Foreskin keratinocyte (primary cell): ENCODE measurements at places on chromosomes 12 and 14. TPM values are rescaled to one million over a fixed set of nuclear protein-coding genes. Genes with fewer than 3 reads are reported as not detected.

DNA sequence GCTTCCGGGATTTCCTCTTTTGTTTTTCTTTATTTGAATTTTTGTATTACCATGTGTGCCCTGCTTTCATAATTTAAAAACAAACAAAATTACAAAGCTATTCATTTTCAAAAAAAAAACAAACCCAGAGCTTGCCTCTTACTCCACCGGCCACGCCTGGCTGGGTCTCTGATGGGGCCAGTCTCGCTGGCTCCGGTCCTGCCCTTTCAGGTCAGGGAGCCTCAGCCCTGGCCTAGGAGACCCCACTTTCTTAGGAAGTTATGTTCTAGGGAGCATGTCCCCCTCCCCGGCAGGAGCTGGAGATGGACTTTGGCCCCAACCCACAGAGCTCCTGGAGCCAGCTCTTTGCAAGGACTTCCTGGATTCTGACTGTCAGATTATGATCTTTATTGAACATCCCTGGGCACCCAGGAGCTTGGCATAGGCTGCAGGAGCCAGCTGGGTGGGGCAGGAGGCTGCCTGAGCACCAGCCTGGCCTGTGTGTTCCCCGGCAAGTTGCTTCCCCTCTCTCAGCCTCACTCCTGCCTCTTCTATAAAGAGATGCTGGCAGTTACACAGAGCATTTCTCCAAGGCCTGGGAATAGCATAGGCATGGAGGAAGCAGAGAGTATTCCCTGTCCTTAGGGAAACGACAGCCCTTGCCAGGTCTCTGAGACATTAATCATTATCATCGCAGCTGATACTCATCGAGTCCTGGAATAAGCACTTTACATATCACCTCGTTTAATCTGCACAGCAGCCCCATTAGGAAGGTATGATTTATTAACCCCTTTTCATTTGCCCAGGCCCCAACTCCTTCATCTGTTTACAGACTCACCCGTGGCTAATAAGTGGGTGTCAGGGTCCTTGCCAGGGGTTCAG, 3.5 kb downstream of the DEGS2 start:
- DNase-seq = no peak

The KRT3 gene
- total RNA-seq = not detected in 2 replicates

The GNB3 gene
- 2.1 and 2.9 TPM in 2 replicates for total RNA-seq

- no peak for DNase-seq
These were observed 35.2 kb upstream of the CLIP1 start for GRCh38 chr12:122457627-122458026.

The KLRB1 gene
- total RNA-seq = not detected in 2 replicates

The PTGR2 gene
- 8.1 and 8.3 TPM in 2 replicates for total RNA-seq

DNA sequence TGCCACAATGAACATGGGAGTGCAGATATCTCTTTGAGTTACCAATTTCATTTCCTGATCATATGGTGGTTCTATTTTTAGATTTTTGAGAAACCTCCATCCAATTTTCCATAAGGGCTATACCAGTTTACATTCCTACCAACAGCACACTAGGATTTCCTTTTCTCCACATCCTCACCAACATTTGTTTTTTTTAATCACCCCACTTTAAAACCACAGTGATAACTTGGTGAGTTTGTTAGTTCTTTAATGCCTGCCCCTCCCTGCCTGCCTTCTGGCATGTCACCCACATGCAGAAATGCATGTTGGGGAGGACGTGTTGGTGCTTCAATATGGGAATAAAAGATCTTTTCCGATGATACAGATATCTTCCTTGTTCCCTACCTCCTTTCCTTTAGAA, 167.9 kb downstream of the CAND1 start:
- DNase-seq = no peak

DNA sequence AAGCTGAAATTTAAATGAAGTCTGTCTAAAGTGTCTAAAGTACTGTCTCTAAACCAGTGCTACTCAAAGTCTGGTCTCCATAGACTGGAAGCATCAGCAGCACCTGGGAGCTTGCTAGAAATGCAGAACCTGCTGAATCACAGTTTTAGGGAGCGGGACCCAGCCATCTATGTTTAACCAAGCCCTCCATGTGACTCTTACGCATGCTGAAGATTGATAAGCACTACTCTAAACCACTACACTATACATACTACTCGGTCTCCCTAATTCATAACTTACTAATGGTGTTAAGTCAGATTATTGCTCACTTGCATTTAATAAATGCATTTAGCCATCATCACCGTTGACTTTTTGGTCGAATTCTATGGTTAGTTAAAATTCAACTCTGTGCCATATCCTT, 88.8 kb downstream of the SLC25A21 start:
- DNase-seq = no peak

DNA sequence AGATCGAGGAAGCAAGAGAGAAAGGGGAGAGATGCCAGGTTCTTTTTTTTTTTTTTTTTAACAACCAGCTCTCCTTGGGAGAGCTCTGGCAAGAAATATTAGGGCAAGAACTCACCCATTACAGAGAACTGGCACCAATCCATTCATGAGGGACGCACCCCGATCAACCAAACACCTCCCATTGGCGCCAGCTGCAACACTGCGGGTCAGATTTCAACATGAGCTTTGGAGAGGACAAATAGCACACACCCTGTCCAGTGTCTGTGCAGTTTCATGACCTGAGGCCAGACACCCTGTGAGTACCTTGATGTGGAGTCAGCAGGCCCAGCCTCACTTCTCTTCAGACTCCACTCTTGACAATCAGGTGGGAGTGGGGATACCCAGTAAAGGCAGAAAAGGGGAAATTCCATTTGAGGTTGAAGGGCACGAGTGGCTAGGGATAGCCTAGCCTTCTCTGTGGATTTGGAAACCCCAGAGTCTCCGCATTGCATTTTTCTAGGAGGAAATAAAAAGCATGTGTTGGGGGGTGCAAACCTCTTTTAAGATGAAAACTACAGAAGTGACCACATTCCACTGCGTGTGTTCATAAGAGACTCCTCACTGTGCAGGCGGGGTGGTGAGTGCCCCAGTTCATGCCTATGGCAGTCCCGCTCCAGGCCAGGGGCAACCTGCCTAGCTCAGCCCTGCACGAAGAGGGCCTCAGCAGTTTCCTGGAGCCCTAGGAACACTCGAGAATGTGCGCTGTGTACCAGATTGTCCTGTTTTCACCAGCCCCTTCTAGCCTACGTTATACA, 42.4 kb upstream of the GPATCH2L start:
- no peak for DNase-seq

The ANO2 gene
- not detected in 2 replicates for total RNA-seq

The RNASE2 gene
- not detected in 2 replicates for total RNA-seq

DNA sequence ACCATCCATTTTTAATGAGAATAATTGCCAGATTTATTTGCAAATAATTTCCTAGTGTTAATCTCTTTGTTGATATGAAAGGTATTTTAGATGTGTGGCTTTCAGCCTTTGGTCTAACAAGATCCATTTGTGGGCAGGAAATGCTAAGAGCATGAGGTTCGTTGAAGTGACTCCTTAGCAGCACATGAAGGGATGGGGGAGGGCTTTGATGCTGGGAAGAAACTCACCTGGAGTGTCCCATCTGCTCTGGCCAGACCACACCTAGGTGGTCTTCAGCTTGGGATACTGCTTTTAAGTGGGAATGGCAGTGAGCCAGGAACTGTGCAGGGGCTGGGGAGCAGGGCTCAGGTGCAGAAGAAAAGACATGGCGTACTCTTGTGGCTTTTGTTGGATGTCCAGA, 13.6 kb downstream of the SFSWAP start:
- DNase-seq = no peak

The SYT1 gene
- 0.74 and 1.7 TPM in 2 replicates for total RNA-seq

- no peak for DNase-seq
These were observed 2.3 kb downstream of the JDP2 start for GRCh38 chr14:75430116-75430515.

- DNase-seq = peak; percentile 5
These were observed 42.0 kb upstream of the A2ML1 start for GRCh38 chr12:8780389-8780788.

The HVCN1 gene
- 2.3 and 2.6 TPM in 2 replicates for total RNA-seq

The TGFB3 gene
- 0.99 and 1.0 TPM in 2 replicates for total RNA-seq

- DNase-seq = no peak
These were observed 216.9 kb downstream of the NTF3 start for GRCh38 chr12:5648692-5649359.

The EAPP gene
- total RNA-seq = 27.6 and 29.0 TPM in 2 replicates

DNA sequence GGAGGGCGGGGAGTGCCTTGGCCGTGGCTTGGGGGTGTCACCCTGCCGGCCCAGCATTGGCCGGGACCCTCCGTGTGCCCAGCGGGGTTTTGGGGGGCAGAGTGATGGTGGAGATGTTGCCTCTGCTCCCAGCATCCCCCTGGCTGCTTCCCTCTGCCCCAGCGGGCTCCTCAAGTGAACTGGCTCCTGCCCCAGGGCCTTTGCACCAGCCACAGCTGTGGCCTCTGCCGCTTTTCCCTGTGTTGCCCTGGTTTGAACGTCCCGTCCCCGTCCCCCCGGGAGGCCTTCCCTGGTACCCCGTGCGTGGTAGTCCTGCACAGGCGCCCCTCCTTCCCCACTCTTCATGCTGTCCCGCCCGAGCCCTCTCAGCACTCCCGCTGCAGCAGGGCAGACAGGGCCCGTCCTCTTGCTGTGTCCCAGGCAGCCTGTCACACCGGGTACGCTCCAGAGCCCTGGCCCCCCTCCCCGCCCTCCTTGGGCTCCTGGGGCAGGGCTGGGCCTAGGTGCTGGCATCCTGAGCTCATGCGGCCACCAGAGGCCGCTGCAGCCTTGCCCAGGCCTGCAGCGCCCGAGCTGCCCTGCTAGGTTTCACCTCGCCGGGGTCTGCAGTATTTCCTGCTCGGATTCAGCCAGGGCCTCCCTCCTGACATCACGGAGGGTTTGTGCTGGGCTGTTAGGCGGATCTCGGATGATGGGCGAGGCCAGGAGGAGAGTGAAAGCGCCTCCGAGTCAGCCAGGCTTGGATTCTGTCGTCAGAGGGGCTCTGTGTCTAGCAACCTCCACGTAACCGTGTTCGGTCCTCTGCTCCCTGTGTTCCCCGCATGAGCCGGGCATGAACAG, 9.5 kb downstream of the NOC4L start:
- peak; percentile 19 for DNase-seq

DNA sequence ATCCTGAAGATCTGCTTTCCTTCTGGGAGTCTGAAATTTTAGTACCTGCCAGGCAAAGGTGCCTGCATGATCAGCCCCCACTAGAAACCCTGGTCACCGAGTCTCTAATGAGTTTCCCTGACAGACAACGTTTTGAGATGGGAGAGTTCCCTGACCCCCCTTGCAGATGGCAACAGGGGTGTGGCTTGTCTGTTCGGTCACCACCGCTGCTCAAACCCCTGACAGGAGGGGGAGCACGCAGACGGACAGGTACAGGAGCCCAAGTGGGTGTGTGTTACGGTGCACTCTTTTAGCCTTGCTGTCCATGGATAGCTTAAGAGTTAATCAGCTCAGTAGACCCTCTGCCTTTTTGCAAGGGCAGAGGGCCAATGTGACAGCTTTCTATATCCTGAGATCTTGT, 19.3 kb upstream of the CDKN3 start:
- DNase-seq = no peak

The P2RX2 gene
- total RNA-seq = not detected in 2 replicates

GRCh38 chr12:713281-713875, 39.0 kb upstream of the WNK1 start:
- no peak for DNase-seq

- DNase-seq = no peak
These were observed 660.1 kb downstream of the MED13L start for GRCh38 chr12:115617391-115617790.

DNA sequence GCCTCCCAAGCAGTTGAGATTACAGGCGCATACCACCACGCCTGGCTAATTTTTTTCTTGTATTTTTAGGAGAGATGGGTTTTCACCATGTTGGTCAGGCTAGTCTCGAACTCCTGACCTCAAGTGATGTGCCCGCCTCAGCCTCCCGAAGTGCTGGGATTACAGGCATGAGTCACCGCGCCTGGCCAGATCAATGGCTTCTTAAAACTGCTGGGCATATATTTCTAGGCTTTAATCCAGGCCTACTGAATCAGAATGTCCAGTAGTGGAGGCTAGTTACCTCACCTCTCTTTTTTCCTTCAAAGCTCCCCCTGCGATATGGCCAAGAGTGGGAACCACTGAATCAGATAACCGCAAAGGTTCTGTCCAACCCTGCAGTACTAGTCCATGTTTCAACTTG, 17.1 kb downstream of the POU6F1 start:
- no peak for DNase-seq

DNA sequence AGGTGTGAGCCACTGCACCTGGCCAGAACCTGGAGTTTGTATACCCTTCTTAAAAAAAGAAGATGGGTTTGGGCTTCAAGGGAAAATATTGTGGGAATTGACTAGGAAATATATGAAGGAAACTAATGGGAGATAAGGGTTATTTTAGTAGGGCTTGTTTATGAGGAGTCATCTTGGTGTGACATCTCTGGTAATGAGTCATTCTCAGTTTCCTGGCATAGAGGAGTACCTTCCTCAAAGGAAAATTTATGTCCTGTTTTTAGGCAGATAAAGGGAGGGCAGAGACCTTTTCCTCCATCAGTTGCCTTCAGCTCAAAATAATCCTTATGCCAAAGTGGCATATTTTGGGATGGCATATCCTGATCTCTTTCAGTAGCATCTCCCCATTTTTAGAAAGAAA, 30.6 kb upstream of the NFKBIA start:
- DNase-seq = no peak

DNA sequence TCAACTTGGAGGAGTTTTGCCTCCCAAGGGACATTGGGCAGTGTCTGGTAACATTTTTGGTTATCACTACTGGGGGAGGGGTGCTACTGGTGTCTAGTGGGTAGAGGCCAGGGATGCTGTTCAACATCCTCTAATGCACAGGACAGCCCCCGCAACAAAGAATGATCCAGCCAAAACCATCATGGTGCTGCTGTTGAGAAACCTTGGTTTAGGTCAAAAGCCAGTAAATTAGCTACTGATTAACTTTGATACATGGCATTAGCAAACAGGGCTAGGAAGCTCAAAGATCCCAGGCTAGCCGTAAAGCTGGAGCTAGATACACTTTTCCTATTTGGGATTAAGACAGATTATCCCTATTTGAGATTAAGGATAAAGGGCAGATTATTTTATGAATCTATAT, 8.8 kb downstream of the ALKBH2 start:
- no peak for DNase-seq

DNA sequence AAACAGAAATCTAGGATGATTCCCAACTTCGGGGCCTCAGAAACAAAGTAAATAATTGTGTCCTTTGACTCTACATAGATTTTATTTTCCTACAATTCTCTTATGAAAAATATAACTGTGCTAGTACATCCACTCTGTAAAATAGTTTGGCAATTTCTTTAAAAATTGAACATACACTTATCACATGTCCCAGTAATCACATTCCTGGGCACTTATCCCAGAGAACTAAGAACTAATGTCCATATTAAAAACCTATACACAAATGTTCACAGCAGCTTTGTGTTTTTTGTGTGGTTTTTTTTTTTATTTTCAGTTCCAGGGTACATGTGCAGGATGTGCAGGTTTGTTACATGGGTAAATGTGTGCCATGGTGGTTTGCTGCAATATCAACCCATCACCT, 99.0 kb downstream of the KCNH5 start:
- DNase-seq = no peak

DNA sequence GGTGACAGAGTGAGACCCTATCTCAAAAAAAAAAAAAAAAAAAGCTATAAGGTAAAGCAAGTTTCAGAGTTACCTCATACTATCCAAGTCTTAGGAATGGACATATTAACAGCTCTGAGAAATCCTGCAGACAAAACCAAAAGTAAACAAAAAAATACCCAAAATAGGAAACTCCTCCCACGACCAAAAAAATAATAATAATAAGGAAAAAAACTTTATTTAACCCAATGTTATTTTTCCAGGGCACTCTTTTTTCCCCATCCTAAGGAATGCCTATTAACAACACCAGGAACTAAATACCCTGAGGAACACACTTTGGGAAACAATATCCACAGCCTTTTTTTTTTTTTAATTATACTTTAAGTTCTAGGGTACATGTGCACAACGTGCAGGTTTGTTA, 135.5 kb upstream of the CCND2 start:
- no peak for DNase-seq

The EXOC3L4 gene
- not detected in 2 replicates for total RNA-seq
